ENCODE measurements at places on chromosomes 13 and 19. TPM values are rescaled to one million over a fixed set of nuclear protein-coding genes. Genes with fewer than 3 reads are reported as not detected.

DNA sequence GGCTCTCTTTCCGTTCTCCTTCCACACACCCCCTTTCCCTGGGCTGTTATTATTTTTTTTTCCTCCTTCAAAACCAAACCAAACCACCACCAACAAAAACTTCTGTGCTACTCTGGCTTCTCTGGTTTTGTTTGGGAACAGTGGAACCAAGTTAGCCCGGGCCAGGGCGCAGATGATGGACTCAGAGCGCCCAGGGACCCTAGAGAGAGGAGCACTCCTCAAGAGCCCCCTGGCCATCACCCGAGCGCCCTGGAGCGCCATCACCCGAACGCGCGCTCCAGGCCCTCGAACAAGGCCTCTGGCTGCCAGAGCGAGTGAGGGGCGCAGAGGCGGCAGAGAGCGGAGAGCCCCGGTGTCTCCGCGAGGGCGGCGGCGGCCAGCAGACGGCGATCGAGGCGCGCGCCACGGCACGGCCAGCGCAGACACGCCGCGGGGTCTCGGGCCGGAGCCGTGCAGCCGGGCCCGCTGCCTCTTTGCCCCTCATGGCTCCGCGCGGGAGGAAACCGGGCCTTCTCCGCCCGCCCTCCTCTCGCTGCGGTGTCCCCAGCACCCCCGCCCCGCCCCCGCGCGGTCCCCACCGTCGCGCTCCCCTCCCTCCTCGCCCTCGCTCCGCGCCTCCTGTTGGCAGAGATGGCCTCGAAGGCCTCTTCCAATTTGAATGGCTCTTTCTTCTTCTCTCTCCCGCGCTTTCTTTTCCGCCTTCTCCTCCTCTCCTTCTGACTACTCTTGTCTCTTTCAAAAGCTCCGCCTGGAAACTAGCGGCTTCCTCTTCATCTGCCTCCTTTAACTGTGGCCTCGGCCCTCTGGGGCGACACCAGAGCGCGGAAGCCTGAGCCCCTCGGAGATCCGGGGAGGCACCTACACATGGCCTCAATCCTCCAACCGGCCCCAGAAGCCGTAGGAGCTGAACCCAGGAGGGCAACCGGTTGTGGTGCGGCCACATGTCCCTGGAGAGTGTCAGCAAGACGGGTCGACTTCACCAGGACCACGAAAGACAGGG is 4.1 kb upstream of the SOX1 start:
- no peaks in the 10 kb centered on the region for H3K4me1 ChIP-seq
- no peak overlapping the region for H3K27ac ChIP-seq
- no peak for DNase-seq
- peaks cover 25% of the 10 kb centered on the region for H3K27me3 ChIP-seq

DNA sequence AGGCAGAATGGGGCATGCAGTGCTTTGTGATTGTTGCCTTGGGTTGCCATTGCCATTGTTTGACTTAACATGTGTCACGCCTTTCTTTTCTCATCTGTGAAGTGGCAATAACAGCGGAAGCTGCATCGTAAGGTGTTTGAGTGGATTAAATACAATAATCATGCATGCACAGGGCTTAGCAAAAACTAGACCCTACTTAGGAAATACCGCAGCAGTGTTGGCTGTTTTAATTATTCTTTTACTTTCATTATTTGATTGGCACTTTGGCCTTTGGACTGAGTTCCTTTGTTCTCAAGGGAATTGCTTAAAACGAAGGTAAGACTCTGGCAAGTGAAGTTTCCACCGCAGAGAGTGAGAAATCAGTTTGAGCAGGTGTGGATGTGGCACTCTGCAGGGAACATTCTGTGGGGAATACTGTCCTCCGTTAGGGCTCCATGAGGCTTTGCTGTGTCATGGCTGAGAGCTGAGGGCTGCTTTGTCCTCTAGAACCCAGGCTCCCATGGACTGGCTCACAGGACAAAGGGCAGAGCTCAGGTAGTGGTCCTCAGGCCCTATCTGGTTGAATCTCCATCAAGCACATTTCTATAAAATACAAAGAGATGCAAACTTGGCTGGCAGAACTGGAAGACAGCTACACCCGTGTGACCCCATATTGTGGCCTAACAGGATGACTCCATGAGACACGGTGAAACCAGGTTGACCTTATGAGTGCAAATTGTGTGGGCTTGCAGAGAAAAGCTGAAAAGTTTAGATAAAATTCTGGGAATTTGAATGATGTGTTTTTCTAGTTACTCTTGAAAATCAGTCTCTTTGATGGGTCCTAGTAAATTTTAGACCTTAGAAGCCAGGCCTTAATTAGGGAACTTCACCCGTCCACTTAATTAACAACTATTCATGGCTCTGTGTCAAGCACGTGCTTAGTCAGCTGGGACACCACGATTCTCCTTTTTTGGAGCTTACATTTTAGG is 407.2 kb downstream of the KCNRG start:
- H3K27me3 ChIP-seq: no peaks in the 10 kb centered on the region
- peak; percentile 48 for DNase-seq
- no peaks in the 10 kb centered on the region for H3K36me3 ChIP-seq

GRCh38 chr19:38556521-38557174 is 61.1 kb downstream of the MAP4K1 start:
- DNase-seq: no peak
- no peaks in the 10 kb centered on the region for H3K4me1 ChIP-seq
- H3K36me3 ChIP-seq: no peaks in the 10 kb centered on the region
- no peak overlapping the region for H3K4me3 ChIP-seq
- H3K27ac ChIP-seq: no peak overlapping the region

- no peaks in the 10 kb centered on the region for H3K27me3 ChIP-seq
- H3K4me1 ChIP-seq: no peaks in the 10 kb centered on the region
- no peak overlapping the region for H3K27ac ChIP-seq
- H3K36me3 ChIP-seq: no peaks in the 10 kb centered on the region
- no peak overlapping the region for H3K4me3 ChIP-seq
These were observed 48.3 kb upstream of the RFXAP start for GRCh38 chr13:36770741-36771140.

GRCh38 chr19:48560095-48560530 is 8.1 kb downstream of the SULT2B1 start:
- H3K27me3 ChIP-seq: no peaks in the 10 kb centered on the region
- H3K36me3 ChIP-seq: no peaks in the 10 kb centered on the region
- DNase-seq: no peak
- no peak overlapping the region for H3K27ac ChIP-seq
- H3K4me1 ChIP-seq: no peaks in the 10 kb centered on the region

- DNase-seq: peak; percentile 49
- H3K27ac ChIP-seq: peak overlapping the region; percentile 79
- H3K36me3 ChIP-seq: peaks cover 4% of the 10 kb centered on the region
- peaks cover 14% of the 10 kb centered on the region for H3K4me1 ChIP-seq
- no peaks in the 10 kb centered on the region for H3K27me3 ChIP-seq
- peak overlapping the region; percentile 73 for H3K4me3 ChIP-seq
These were observed 1.6 kb downstream of the FTL start for GRCh38 chr19:48966541-48967345.

DNA sequence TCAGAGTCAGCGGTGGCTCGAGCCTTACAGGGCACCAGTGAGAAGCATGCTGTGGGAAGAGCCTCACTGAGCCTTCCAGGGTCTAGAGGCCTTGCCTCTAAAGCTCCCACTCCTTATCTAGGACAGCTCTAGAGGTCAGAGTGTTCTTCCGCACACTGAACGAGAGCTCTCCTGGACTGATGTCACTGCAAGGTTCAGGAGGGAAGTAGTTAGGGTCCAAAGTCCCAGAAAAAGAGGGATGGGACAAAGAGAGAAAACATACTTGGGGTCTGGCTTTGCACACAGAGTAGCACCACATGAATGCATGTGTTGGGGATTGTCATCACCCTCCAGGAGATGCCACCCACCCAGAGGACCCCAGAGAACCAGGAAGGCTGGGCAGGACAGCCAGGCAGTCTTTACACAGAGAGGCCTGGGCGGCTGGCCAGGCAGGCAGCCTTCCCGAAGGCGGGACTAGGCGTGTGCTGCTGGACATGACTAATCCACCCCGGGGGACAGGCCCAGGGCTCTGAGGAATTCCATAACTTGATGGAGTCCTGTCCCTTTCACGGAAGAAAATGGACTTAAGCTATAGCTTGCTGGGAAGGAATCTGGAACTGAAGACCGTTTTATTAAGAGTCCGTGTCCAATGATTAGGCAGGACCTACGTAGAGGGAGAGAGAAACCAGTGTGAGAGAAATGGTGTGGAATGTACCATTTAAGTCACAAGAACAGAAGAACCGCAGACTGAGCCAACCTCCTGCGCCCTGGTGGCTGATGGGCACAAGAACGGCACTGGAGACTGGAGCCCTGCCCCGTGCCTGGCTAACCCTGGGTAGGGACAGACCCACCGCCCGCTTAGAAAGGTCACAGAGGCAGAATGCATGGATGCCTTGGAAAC is 16.6 kb upstream of the EPHX3 start:
- H3K27ac ChIP-seq: peak overlapping the region; percentile 78
- H3K27me3 ChIP-seq: no peaks in the 10 kb centered on the region
- H3K36me3 ChIP-seq: peaks cover 22% of the 10 kb centered on the region
- H3K4me1 ChIP-seq: peaks cover 33% of the 10 kb centered on the region

- peak; percentile 83 for DNase-seq
- H3K4me3 ChIP-seq: peak overlapping the region; percentile 33
- H3K27ac ChIP-seq: peak overlapping the region; percentile 89
- peaks cover 17% of the 10 kb centered on the region for H3K36me3 ChIP-seq
- H3K27me3 ChIP-seq: no peaks in the 10 kb centered on the region
These were observed 1.8 kb upstream of the SSBP4 start for GRCh38 chr19:18417250-18418028.

DNA sequence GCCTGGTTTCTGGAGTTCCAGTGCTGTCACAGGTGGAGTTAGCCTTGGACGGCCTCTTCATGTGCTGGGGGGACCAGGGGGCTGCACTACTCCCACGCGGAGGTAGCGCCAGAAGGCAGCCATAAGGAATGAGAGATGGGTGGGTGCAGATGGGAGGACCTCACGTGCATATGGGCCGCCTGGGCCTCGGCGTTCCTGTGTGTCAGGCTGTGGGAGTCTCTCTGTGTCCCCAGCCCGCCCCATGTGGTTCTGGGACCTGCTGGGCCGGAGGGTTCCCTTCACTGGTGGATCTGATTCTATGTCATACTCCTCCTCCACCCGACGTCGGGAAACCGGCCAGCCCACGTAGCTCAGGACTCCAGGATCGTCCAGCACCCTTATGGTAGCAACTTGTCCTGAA is 149.0 kb upstream of the SOX1 start:
- H3K36me3 ChIP-seq: no peaks in the 10 kb centered on the region
- H3K4me3 ChIP-seq: no peak overlapping the region
- no peaks in the 10 kb centered on the region for H3K4me1 ChIP-seq
- DNase-seq: no peak

DNA sequence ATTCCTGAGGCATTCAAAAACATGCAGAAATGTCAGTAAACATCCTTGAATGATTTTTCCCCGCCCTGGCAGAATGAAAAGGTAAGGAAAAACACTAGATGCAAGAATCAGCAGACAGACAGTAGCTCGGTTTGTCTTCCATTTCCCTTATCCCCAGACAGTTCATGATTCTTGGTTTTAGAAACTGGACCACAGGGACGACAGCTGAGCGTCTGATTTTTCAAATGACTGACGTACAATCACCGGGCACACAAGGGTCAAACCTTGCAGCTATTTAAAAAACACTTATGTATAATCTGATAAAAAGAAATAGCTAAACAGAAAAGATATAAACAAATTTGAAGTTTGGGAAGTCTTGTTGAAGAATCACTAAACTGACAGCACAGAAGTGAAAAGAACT is 47.1 kb downstream of the DCLK1 start:
- no peaks in the 10 kb centered on the region for H3K36me3 ChIP-seq
- no peak overlapping the region for H3K4me3 ChIP-seq
- H3K27ac ChIP-seq: no peak overlapping the region
- no peaks in the 10 kb centered on the region for H3K27me3 ChIP-seq
- no peaks in the 10 kb centered on the region for H3K4me1 ChIP-seq
- DNase-seq: no peak

DNA sequence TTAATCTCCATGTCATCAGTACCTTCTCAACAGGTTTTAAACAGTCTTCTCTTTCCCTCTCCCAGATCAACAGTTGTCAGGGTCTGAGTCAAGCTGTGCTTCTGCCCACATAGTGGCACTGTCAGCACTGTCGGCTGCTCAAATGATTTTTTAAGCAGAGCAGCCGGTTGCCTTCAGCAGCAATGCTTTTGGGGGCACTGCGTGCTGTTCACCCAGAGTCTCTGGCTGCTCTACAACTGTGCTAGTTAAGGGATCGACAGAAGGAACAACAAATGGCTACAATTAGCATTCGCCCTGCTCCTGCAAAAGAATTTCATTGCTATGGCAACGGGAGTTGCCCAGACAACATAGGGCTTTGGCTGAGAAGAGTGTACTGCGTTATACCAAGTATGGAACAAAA is 412.9 kb downstream of the DIAPH3 start:
- no peaks in the 10 kb centered on the region for H3K36me3 ChIP-seq
- no peak overlapping the region for H3K4me3 ChIP-seq
- H3K27me3 ChIP-seq: no peaks in the 10 kb centered on the region
- no peak overlapping the region for H3K27ac ChIP-seq
- H3K4me1 ChIP-seq: no peaks in the 10 kb centered on the region

DNA sequence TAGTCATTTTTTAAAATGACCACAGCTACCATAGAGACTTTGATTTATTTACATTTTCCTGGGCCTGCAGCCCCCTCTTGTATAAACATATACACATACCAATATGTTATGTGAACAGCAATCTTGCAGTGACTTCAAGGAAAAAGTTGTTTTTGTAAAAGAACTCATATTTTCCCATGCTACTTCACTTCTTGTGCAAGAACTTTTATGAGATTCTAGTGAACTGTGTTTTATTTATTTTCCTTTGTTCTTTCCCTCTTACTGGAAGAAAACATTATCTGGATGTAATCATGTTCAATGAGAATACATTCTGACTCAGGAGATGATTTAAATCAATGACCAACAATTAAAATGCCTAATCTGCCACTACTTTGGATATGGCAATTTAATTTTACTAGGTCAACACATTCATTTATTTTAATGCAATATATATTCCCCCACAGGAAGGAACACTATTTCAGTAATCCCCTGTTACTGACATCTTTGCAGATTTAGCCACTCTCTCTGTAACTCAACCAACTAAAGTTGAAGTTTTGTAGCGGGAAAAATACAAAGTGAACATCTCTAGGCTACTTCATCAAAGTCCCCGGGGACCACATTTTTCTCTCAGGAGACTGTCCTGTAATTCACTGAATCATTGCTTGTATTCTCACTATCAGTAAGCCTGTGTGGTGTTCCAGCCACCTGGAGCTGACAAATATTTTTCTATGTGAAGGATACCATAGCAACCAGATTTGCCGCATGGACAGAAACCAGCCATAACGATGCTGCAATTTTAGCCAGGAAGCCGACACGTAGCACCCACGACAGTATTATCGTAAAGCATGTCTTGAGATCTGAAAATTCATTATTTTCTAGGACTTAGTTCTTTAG is 90.5 kb downstream of the STARD13 start:
- peak; percentile 73 for DNase-seq
- peak overlapping the region; percentile 68 for H3K27ac ChIP-seq
- no peaks in the 10 kb centered on the region for H3K27me3 ChIP-seq
- no peak overlapping the region for H3K4me3 ChIP-seq
- peaks cover 2% of the 10 kb centered on the region for H3K36me3 ChIP-seq

GRCh38 chr19:1495799-1496713 is 5.1 kb downstream of the REEP6 start:
- H3K4me1 ChIP-seq: peaks cover 4% of the 10 kb centered on the region
- peaks cover 6% of the 10 kb centered on the region for H3K27me3 ChIP-seq
- no peak for DNase-seq
- no peak overlapping the region for H3K27ac ChIP-seq

- H3K27me3 ChIP-seq: no peaks in the 10 kb centered on the region
- H3K4me1 ChIP-seq: no peaks in the 10 kb centered on the region
- DNase-seq: peak; percentile 79
These were observed 8.8 kb downstream of the GTPBP3 start for GRCh38 chr19:17346109-17346671.

VMAC gene
- 1.1 TPM for polyA plus RNA-seq

ELSPBP1 gene
- polyA plus RNA-seq: not detected

ZNF525 gene
- polyA plus RNA-seq: 4.5 TPM

PAN3 gene
- 13.2 TPM for polyA plus RNA-seq

TUBA3C gene
- not detected for polyA plus RNA-seq
